ENCODE measurements at places on chromosomes 12 and 14.

DNA sequence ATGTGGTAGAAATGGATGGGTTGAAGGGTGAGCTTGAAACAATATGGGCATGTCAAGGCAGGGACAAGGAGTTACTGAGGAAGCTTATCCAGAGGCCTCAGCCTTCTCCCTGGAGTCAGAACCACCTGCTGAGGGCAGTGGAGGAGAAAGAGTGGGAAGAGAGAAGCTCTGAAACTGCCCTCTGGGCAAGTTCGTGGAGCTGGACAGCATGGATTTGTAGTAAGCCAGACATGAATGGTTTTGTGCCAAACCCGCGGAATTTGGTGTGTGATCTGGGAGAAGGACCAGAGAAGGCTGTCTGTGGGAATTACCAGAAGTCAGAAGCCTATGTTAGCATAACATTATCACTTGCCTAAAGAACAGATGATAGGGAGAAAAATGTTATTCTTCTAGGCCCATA is 164.8 kb downstream of the SLC41A2 start:
- DNase-seq = no peak

DNA sequence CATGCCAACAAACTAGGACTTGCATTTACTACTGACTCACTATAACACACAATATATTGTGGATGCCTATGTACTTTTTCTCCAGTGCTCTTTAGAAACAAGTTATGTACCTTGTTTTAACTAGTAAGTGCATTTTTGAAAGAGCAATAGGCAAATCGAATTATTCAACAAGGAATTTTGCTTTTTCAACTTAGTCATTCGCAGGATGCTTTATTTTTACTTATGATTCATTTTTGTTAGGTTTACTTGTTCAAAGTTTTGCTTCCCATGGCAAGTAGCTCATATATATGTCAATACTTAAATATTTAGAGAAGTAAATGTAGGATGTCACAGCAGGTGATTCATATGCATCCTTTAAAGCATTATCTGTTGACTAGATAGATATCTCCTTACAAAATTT is 149.8 kb downstream of the PELI2 start:
- no peak for DNase-seq

- no peak for DNase-seq
Observed at GRCh38 chr12:24688601-24689000, 260.3 kb downstream of the BCAT1 start.

- DNase-seq = no peak
Observed at GRCh38 chr14:50714450-50715073, 46.5 kb upstream of the SAV1 start.

GRCh38 chr12:113405694-113406093 is 2.0 kb upstream of the SDS start:
- no peak for DNase-seq

GRCh38 chr12:106296179-106296877 is 6.2 kb upstream of the TCP11L2 start:
- no peak for DNase-seq

DNA sequence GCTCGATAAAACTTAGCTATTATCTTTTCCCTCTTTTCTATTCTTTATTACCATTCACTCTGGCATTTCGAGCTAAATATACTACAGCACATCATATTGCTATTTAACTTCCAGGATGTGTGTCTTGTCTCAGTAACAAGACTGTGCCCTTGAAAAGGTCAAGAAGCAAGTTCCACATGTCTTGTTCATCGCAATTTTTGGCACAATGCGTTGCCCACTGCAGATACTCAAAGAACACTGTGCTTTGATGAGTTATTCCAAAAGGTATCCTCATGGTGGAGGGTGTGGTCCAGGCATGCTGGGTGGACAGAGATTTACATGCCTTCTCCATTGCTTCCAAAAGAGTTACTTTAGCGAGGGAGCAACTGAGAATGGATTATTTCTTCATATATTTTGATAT is 6.6 kb downstream of the E2F7 start:
- DNase-seq = no peak

DNA sequence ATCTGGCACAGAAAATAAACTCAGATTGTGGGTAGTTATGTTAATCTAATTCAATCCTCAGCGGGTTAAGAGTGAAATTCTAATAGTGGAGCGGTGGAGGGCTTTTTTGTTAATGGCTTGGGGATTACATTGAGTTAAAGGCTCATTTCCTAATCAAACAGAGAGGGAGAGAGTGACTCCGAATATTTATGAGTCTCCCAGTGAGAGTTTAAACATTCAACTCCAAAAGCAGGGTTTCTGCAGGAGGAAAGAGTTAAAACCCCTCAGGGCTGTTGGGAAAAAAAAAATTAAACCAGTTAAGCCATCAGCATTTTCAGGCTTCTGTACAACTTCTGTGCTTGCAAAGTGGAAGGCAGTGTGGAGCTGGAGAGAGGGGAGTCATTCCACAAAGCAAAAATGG is 62.1 kb upstream of the ESRRB start:
- no peak for DNase-seq

DNA sequence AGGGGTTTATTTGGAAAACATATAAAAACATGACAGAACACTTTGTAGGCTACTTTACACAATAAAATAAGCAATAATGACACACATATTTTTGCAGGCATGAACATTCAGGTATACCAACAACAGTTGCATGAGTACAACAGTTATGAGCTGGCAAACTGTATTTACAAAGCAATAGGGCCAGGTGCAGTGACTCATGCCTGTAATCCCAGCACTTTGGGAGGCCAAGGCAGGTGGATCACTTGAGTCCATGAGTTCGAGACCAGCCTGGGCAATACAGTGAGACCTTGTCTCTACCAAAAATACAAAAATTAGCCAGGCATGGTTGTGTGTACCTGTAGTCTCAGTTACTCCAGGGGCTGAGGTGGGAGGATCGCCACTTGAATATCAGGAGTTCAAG is 101.1 kb downstream of the BMP4 start:
- DNase-seq = no peak

DNA sequence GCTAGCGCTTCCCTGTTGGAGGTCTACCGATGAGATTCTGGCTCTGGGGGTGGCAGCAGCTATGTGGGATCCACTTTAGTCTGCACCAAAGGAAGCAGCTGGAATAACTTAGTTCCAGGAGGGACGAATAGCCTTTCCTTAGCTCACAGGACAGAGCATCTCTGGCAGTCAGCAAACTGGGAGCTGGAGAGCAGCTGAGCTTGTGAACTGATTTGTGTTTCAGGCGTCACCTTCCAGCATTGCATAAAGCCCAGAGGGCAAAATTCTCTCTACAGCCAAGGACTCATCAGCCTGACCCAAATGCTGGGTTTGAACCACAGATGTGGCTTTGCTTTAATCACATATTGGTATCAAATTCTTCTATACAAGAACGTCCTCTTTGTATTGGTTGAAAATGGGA is 81.9 kb upstream of the PELI2 start:
- no peak for DNase-seq

DNA sequence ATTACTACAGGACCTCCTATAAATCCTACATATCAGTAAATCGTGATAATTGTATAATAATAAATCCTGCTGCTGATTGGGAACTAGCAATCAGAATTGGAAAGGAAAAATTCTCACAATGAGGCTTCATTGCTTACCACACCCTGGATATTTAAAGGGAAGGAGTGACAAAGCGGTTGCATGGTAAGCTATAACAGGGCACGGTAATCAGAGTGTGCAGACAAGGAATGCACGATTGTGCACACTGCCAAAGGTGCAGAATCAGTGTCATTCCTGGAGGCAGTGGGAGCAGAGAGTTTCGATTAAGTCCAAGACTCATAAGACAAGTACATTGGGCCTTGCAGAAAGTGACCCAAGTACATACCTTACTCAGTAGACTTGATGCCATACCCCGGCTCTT is 277.5 kb upstream of the NPAS3 start:
- no peak for DNase-seq

DNA sequence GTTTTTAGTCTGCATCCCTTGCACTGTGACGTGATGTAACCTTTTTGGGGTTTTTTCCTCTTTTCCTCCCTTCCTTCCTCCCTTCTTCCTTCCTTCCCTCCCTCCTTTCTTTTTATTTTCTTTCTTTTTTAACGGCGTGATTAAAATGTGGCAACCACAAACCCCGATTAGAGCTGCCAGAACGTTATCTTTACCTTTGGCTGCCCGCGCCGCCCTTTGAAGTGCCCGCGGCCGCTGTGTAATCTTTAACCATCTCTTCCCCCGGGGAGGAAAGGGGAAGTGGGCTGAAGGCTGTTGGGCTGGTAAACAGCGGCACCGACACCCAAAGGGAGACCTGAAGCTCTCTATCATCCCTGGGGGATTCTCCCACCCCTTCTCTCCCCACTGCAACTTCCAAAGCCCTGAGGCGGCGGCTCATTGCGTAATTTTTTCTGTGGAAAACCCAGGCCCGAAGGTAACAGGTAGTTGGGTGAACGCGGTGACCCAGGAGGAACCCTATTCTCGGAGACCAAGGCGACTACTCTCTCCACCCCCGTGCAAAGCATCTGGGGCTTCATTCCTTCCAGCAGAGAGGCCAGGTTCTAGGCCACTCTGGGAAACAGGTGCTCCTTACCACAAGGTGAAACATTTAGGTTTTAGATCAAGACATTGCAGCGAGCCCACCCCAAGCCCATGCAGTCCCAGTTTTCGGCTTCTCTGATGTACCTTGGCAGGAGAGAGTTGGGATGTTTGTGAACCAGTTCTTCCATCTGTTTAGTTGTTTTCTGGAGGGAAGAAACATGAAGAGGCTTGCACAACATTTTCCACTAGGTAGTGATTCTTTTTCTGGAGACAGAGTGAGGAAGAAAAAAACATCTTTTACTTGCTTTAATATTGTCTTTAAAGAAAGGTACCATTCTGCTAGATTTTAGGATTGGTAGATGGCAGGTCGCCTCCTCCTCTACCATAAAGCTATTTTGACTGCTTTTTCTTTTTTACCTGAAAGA is 1.5 kb downstream of the LGR5 start:
- DNase-seq = no peak

DNA sequence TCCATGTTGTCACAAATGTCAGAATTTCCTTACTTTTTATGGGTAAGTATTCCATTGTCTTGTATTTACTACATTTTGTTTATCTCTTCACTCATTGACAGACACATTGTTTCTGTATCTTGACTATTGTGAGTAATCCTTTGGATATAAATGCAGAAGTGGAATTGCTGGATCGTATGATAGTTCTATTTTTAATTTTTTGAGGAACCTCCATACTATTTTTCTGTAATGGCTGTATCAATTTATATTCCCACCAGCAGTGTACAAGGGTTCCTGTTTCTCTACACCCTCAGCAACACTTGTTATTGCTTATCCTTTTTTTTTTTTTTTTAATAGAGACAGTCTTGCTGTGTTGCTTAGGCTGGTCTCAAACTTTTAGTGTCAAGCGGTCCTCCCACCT is 3.5 kb upstream of the KICS2 start:
- DNase-seq = no peak

DNA sequence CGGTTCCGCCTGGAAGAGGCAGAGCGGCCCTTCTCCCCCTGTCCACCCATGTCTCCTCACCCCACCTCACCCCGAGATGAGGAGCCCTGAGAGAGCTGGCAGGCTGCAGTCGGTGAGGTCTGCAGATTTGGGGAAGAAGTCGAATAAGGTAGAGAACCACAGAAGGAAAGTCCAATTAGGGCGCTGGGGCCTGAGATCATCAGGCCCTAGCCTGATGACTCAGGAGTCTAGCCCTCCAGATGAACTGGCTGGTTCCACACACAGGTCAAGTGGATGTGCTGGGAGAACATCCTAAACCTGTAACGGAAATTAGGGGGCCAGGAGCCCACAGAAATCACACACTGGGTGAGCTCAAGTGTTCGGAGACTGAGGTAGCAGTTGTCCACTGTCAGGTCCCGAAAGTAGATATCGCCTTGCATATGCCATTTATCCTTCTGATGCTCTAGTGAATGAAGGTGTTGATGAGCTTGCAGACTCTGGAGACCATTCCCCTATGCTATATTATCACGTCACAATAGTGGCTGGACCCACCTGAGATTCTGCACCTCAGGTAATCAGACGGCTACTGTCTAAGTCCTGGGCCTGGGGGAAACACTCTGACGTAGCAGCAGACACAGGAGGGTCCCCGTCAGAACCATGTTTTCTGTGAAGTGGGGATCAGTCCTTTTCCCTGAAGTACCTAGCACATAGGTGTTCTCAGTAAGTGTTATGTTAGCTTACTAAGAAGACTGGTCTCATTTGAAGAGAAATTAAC is 886 bp upstream of the METTL17 start:
- DNase-seq = no peak

All from activated CD4-positive, alpha-beta T cell treated with anti-CD3 and anti-CD28 coated beads, Interleukin-2, amount 50 U/mL, for 48 hours (primary cell).